Pancreas (tissue), 10 donors: ENCODE measurements at places on chromosomes 13 and 19.

- DNase-seq = no peak
Observed at GRCh38 chr19:3748965-3749364, 12.5 kb downstream of the APBA3 start.

DNA sequence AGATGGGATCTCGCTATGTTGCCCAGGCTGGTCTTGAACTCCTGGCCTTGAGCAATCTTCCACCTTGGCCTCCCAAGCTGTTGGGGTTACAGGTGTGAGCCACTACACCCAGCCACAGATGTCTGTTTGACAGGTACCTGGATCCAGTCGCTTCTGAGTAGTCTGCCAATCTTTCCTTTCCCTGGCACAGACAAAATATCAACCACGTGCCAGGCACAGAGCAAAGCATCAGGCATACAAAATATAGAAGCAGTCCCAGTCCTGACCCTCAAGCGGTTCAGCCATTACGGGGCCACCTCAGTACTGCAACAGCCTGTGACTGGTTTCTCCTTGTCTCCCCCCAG, 3.8 kb downstream of the ELAVL1 start:
- DNase-seq = no peak

DNA sequence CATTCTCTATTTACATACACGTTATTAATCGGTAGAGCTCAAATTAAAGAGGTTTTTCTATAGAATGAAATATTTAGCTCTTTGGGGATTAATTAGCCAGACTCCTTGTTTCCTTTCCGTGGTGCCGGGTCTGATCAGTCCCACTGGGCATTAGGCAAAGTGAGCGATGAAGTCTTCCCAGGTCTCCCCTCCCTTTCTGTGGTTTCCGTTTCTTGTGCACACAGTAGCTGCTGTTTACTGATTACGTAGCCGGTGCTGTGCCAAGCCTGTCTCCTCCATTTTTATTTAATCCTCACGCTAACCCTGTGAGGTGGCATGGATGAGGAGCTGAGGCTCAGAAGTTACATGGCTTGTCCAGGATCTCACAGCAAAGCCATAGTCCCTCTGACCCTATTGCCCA, 9.0 kb downstream of the SLC25A15 start:
- peak; percentile 82 for DNase-seq

- DNase-seq = no peak
Observed at GRCh38 chr19:55691561-55692481, 16.8 kb downstream of the EPN1 start.

GRCh38 chr19:51339313-51339686, 2.6 kb downstream of the VSIG10L start:
- no peak for DNase-seq

GRCh38 chr13:20571676-20572075, 4.7 kb downstream of the IFT88 start:
- DNase-seq = no peak

- DNase-seq = no peak
Observed at GRCh38 chr13:41286370-41286769, 23.0 kb upstream of the MTRF1 start.

DNA sequence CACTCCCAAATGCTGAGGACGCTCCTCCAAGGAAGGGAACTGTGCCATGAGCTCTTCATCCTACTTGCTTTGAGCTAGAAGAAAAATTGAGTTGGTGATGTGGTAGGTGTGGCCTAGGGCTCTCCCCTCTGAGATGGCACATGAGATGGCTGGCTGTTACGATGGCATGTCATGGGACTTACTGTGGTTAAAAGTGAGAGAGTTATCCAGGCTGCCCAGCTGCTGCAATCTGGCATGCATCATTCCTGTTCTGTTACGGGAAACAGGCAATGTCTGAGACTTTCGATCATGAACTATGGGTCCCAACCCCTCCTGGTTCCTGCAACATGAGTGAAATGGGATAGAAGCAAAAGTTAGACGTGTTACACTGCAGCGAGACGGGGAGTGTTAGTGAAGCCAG, 93.3 kb upstream of the SLC15A1 start:
- DNase-seq = no peak

GRCh38 chr19:10742476-10742875, 24.6 kb downstream of the DNM2 start:
- no peak for DNase-seq

- DNase-seq = peak; percentile 56
Observed at GRCh38 chr13:97223711-97224541, 1.8 kb downstream of the MBNL2 start.

DNA sequence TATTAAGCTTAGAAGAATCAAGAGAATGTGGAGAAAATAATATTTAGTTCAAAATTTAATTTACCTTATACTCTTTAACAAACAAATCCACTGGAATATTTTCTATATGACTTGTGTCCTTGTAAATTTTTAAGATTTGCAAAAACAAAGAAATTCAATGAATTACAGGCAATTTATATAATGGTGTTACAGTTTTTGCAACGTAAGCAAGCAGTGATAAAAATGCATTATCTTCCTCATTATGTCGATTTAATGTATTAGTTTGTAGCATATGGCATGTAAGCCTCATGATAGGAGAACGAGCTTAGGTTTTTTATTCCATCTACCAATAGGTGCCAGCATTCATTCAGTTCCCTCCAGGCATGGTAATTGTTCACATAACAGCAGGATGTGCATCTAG, 100.0 kb upstream of the PCDH9 start:
- DNase-seq = no peak

DNA sequence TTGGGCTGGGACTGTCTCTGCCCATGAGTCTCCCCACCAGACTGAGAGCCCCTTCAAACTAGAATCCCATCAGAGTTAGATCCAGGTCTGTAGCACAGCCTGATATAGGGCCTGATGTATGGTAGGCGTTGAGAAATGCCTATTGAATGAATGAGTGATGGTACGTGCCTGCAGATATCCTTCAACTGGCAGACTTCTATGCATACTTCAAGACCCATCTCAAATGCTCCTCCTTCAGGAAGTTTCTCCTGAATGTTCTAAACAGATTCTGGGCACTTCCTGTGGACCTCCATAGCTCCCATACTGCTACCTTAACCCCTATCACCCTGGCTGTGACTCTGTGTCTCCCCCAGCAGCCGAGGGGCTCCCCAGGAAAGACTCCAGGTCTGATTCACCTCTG, 48.2 kb downstream of the KCNC3 start:
- DNase-seq = no peak

- no peak for DNase-seq
Observed at GRCh38 chr13:100875392-100876043, 200.9 kb upstream of the TMTC4 start.

- no peak for DNase-seq
Observed at GRCh38 chr19:18668744-18669523, 14.5 kb upstream of the CRTC1 start.

DNA sequence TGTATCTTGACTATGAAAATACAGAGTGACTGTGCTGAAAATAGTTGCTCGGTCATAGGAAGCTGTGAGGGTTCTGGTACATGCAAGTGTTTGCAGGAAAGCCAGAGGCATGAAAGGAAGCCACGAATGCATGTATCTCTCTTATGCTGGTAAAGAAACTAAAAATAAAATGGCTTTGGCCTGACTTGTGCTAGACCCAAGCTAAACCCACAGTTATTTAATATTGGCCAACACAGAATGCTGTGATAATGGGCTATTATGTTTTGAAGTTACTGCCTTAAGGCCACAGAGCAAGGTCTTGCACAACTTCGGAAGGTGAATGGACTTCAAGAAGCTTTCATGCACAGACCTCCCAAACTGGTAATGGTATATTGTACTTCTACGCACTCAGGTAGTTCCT, 518.2 kb upstream of the HTR2A start:
- no peak for DNase-seq

GRCh38 chr13:99193152-99193551, 7.5 kb upstream of the UBAC2 start:
- DNase-seq = no peak
